IMR-90 (cell line): ENCODE measurements at places on chromosomes 16 and 17. TPM values are rescaled to one million over a fixed set of nuclear protein-coding genes. Genes with fewer than 3 reads are reported as not detected.
A peak's percentile ranks its signal among the peaks of the same experiment; 100 is the strongest.

- H3K4me1 ChIP-seq = peaks cover 15% of the 10 kb centered on the region
- peaks cover 21% of the 10 kb centered on the region for H3K36me3 ChIP-seq
- H3K4me3 ChIP-seq = no peak overlapping the region
- peak; percentile 98 for DNase-seq
- H3K27me3 ChIP-seq = no peaks in the 10 kb centered on the region
Observed at GRCh38 chr17:5526821-5527598, 40.6 kb downstream of the MIS12 start.

- H3K27me3 ChIP-seq = no peaks in the 10 kb centered on the region
- no peak overlapping the region for H3K27ac ChIP-seq
Observed at GRCh38 chr16:59385491-59385890, 651.4 kb upstream of the GOT2 start.

- peak; percentile 15 for DNase-seq
- H3K36me3 ChIP-seq = no peaks in the 10 kb centered on the region
- H3K4me1 ChIP-seq = no peaks in the 10 kb centered on the region; the same call in 1 of the 2 replicates
- no peak overlapping the region for H3K4me3 ChIP-seq
- no peak overlapping the region for H3K27ac ChIP-seq
Observed at GRCh38 chr17:10059684-10060211, 138.7 kb downstream of the GAS7 start.

DNA sequence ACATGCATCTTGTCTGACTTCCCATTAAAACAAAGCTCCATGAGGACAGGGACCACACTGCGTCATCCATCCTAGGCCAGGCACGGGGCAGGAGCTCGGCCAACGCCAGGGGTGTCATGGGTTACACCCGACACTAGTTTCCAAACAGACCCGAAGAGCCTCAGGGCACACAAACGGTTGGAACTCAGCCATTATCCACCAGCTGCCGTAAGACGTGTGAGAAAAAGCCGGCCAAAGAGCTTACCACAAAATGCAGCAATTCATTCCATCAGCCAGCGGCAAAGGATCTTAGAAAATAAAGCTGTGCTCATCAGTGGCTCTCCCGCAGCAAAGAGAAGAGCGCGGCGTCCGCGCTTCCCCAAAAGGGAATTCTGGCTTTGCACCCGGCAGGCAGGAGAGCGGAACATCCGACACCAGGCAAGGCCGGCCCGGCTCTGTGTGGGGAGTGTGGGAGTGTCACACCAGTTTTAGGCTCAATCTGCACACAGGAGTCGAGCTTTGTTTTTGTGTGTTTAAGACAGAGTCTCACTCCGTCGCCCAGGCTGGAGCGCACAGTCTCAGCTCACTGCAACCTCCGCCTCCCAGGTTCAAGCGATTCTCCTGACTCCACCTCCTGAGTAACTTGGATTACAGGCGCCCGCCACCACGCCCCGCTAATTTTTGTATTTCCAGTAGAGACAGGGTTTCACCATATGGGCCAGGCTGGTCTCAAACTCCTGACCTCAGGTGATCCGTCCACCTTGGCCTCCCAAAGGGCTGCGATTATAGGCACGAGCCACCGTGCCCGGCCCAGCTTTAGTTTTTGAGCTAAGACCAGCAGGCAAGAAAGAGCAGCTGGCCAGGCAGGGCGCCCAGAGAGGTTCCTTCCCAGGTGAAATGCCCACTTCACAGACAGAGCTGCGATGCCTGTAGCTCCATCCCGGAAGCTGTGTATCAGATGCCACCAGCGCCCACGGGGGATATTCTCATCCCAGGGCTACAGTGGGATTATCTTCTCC lies 1.5 kb downstream of the SLC38A8 start:
- no peak overlapping the region for H3K27ac ChIP-seq
- H3K4me1 ChIP-seq = no peaks in the 10 kb centered on the region
- peak; percentile 41 for DNase-seq
- H3K27me3 ChIP-seq = peaks cover 56% of the 10 kb centered on the region

GRCh38 chr16:66846266-66846665 lies 2.1 kb downstream of the CA7 start:
- no peaks in the 10 kb centered on the region for H3K36me3 ChIP-seq
- no peaks in the 10 kb centered on the region; the same call in 1 of the 2 replicates for H3K4me1 ChIP-seq
- no peak overlapping the region for H3K4me3 ChIP-seq
- DNase-seq = no peak
- peaks cover 86% of the 10 kb centered on the region for H3K27me3 ChIP-seq

ZNF276 gene
- 4.1 and 4.2 TPM in 2 replicates for total RNA-seq

LUC7L gene
- total RNA-seq = 21.5 and 33.3 TPM in 2 replicates
